Renal pelvis (tissue), 12 donors: ENCODE measurements at places on chromosomes 5 and 9.

DNA sequence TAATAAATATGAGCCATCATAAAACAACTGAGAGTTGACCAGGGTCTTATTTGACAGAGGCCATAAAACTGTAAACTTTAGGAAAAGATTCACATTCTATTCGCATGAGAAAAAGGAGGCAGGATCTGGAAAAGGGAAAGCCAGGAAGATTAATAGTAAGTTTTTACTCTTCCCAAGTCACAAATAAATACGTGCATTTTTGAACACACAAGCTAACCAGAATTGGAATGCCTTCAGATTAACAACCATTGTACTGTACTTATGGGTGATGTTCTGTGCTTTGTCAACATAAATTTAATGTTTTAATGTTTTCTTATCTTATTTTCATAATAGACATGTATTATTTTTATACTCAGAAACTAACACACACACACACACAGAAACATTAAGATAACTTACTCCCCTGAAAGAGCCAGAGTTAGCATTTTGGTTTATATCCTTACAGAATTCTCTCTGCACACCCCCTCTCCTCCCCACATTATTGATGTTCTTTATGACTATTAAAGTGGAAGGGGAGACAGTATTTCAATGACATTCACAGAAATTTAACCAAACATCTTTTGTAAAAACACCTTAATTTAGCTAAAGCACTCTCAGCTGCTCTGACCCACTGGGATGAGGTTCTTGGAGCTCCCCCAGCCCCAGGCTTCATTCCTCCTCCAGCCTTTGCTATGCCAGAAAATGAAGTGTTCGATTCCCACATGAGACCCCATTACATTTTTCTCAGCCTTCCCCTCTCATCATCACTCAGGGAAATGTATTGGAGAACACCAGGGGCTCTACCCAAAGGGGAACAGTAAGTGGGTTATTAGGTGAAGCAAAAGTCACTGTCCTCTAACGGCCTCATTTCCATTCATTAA lies 155.5 kb downstream of the ESM1 start:
- peak; percentile 54 for DNase-seq

GRCh38 chr9:106797299-106797698 lies 65.7 kb upstream of the ZNF462 start:
- no peak for DNase-seq

GRCh38 chr5:19605846-19606407 lies 382.1 kb downstream of the CDH18 start:
- DNase-seq, result no peak

DNA sequence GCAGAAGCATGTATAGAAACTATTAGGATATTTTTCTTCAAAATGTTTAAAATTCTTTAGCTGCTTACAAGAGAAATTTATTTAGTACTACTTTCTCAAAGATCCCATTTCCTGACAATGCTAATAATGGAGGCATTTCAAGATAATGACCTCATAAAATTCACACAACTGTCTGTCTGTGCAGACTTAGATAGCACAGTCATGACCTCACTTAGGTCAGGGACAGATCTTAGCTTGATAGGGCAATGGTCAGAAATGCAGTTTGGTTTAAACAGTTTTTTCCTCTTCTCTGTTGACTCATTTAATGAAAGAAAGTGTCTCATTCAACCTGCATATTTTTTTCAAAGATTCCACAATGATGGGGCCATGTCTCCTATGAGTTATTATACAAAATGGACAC lies 128.4 kb downstream of the GRIA1 start:
- no peak for DNase-seq

DNA sequence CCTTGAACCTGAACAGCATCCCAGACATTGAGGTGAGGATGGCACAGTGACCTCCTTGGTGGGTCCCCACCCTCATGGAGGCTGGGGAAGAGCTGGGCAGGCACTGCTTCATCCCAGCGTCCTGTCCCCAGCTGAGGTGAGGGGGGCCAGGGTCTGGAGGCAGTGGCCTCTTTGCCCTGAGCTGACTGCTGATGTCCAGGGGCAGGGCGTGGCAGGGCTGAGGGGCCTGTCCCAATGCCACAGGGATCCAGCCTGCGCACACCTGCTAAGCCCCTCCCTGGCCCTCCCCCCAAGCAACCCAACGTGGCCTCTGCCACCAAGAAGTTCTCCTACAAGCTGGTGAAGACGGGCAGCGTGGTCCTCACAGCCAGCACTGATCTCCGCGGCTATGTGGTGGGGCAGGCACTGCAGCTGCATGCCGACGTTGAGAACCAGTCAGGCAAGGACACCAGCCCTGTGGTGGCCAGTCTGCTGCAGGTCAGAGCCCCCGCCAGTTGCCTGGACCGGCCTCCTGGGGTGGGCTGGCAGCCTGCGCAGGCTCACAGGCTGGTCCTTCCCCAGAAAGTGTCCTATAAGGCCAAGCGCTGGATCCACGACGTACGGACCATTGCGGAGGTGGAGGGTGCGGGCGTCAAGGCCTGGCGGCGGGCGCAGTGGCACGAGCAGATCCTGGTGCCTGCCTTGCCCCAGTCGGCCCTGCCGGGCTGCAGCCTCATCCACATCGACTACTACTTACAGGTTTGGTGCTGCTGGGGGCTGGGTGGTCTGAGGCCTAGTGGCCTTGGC lies 4.9 kb upstream of the EHMT1 start:
- no peak for DNase-seq

DNA sequence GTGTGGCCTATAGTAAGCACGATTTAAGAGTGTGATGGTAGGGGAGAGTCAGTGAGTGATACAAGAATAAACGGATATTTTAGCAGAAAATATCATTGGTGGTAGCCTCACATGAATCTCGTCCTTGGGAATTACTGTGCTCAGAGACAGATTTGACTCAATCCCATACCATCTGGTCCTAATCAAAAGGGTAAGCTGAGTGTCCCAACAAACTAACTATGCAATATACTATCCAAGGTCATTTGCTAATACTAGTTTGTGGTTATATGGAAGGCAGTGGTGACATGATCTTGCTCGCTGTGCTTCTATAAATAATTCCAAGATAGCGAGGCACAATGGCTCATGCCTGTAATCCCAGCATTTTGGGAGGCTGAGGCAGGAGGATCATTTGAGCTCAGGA lies 103.2 kb downstream of the TRPM6 start:
- no peak for DNase-seq

- DNase-seq, result no peak
Observed at GRCh38 chr5:99715921-99716320, 787.1 kb upstream of the CHD1 start.

DNA sequence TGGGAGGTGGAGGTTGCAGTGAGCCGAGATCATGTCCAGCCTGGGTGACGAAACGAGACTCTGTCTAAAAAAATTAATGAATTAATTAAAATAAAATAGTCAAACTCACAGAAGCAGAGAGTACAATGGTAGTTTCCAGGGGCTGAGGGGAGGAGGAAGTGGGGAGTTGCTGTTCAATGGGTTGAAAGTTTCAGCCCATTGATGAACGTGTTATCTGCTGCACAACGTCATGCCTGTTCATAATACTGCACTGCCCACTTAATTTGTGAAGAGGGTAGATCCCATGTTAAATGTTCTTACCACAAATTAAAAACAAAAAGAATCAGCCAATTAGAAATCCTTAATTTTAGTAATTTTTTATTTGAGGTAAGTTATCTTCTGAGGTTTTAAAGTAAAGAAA lies 16.4 kb upstream of the RUFY1 start:
- no peak for DNase-seq
